ENCODE measurements at places on chromosomes 5 and 9.

DNA sequence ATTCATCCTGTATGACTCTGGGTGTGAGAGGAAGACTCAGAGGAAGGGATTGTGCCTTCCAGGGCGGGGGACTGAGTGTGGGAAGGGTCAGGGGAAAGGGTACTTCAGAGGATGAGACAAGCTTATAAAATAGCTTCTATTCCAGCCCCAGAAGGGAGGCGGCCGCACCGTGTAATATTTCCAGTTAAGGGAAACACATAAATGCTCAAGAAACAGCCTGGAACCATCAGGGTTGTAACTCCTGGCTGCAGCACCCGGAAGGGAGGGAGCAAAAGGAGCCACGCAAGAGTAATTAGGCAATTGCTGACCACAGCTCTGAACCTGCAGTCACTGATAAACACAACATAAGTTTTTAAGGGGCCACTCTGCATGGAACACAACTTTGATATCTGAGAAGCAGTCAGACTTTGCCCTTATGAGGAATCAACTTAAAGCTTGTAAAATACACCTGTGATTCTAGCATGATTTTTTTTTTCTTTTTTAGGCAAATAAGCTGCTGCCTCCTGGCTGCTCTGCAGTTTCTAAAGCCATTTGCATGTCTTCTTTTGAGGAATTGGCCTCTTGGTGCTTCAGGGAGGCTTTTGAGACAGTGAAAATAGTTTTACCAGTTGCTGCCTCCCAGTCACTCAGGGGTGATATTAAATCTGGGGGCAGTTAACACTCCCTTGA, 382.7 kb downstream of the ENC1 start:
- no peaks in the 10 kb centered on the region for H3K36me3 ChIP-seq
- no peaks in the 10 kb centered on the region for H3K4me1 ChIP-seq
- H3K27me3 ChIP-seq, result peaks cover 19% of the 10 kb centered on the region

- H3K4me1 ChIP-seq, result no peaks in the 10 kb centered on the region
- H3K36me3 ChIP-seq, result peaks cover 76% of the 10 kb centered on the region
- H3K27ac ChIP-seq, result no peak overlapping the region
- DNase-seq, result no peak
Observed at GRCh38 chr9:32487981-32488380, 38.0 kb downstream of the RIGI start.

DNA sequence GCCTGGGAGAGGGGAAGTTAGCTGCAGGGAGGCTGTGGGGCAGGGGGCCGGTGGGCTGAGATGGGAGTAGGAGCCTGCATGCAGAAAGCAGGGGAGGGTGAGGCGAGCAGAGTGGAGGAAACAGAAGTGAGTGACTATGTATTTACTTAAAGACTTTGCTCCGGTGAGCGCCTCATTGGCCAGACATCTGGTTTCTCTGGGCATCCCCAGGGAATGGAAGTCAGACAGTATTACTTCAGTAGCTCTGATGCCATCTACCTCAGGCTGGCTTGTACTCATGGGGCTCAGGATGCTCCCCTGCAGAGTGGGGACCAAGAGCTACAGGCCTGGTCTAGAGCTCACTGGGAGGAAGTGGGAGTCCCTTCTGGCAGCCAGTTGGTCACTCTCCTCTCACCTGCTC, 78.2 kb upstream of the ARAP3 start:
- H3K27ac ChIP-seq, result no peak overlapping the region
- DNase-seq, result no peak
- peaks cover 50% of the 10 kb centered on the region for H3K27me3 ChIP-seq
- no peak overlapping the region for H3K4me3 ChIP-seq

DNA sequence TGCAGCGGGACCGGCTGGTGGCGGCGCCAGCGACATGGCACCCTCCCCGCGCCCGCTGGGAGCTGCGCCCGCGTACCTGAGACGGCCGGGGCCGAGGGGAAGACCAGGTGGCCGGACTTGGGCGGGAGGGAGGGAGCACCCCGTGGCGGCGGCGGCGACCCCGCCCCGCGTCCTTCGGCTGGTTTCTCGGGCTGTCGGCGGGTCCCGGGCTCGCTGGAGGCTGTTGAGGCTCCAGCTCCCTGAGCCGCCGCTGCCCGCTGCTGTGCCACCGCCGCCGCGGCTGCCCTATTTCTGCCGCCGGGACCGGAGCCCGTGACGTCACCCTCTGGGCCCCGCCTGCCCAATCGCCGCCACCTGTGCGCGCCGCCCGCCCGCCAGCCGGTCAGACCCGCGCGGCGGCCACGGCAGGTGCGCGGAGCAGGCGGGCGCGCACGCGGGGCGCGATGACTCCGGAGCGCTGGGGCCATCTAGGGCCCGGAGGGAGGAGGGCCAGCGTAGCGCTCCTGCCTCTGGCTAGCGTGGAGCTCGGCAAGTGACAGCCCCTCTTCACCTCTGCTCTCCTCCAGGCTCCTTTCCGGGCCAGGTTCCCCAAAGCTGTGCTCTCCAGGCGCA, at the start of gene FSTL4:
TSS of gene FSTL4 (minus strand) at position 293 of the 612 bp plus-strand sequence.
- peaks cover 58% of the 10 kb centered on the region for H3K27me3 ChIP-seq
- DNase-seq, result peak; percentile 23

DNA sequence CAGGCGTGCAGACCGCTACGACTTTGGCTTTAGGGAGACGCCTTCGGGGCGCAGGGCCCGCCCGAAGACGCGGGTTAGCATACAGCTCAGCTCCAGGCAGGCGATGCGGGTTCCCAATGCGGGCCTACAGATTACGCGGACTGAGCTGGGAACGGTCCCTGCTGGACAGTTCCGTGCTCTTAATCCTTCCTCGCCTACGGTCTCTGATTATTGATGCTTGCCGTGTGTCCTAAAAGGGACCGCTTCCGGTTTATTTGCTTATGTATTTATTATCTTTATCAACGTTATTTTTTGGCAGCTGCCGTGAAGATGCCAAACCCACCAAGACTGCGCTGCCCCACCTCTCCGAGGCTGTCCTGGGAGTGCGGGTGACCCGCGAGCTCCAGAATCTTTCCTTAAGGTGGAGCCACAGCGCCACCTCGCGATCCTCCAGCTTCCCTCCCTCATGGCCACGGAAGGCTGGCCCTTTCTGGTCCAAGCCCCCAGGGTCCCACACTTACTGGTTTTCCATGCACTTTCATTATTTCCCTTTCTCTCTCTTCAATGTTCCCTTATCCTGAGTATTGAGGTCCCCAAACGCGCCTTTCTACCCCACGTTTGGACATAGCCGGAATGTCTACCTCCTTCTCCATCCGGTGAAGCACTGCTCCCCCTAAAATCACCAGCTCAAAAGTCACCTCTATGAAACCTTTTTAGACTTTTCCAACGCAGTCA, 7.0 kb upstream of the EBF1 start:
- H3K27me3 ChIP-seq, result peaks cover 74% of the 10 kb centered on the region
- H3K36me3 ChIP-seq, result no peaks in the 10 kb centered on the region
- peak overlapping the region; percentile 53 for H3K4me3 ChIP-seq
- no peak overlapping the region for H3K27ac ChIP-seq
- H3K4me1 ChIP-seq, result peaks cover 19% of the 10 kb centered on the region
- DNase-seq, result peak; percentile 72

DNA sequence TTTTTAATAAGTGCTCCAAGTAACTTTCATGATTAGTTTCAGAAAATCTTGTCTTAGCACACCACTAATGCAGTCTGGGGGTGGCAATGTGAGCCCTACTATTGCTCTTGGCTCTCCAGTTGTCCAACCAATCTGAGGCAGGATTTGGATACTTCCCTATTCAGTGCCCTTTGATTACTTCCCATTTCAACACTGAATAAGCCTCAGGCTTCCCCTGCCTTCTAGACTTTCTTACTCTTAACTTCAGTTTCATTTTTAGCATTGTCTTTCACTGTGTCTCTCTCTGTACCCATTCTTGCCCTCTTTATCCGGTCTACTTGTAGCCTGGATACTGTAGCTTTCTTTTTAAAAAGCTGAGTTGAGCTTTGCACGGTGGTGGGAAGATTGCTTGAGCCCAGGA, 186.1 kb downstream of the C9orf152 start:
- peaks cover 19% of the 10 kb centered on the region for H3K4me1 ChIP-seq
- no peak for DNase-seq
- peaks cover 2% of the 10 kb centered on the region for H3K27me3 ChIP-seq

DNA sequence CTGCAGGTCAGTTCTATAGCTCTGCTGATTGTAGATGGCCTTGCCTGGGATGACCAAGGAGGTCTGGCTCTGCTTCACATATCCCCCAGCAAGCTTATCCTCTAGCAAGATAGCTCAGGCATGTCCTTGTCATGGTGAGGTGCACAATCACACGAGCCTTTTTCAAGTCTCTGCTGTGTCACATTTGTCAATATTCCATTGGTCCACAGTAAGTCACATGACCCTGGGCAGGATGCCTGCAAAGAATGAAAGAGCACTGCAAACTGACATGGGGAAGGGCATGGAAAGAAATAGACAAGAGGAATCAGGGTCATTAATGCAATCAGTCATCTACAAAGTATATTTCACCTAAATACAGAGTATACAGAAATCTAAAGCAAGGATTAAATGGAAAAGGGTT, 142.0 kb downstream of the RORB start:
- no peak overlapping the region for H3K27ac ChIP-seq
- H3K4me3 ChIP-seq, result no peak overlapping the region
- no peaks in the 10 kb centered on the region for H3K36me3 ChIP-seq

DNA sequence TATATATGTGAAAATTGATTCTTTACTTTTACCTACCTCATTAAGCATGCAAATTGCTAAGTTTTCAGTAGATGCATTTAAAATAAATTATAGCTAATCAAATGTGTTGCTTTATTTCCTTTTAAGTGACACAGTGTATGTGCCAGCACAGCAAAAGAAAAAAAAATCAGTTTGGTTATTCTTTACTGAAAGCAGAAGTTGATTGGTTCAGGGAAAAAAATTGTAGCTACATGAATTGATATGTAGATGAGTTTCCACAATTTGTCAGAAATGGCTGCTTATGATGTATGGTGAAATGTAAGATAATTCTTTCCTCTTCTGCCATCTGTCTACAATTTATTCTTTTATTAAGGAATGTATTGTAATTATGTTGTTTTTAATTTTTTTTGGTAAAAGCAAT, 57.8 kb downstream of the PARP8 start:
- H3K4me3 ChIP-seq, result no peak overlapping the region
- H3K36me3 ChIP-seq, result peaks cover 23% of the 10 kb centered on the region
- H3K27ac ChIP-seq, result no peak overlapping the region
- H3K4me1 ChIP-seq, result peaks cover 35% of the 10 kb centered on the region

DNA sequence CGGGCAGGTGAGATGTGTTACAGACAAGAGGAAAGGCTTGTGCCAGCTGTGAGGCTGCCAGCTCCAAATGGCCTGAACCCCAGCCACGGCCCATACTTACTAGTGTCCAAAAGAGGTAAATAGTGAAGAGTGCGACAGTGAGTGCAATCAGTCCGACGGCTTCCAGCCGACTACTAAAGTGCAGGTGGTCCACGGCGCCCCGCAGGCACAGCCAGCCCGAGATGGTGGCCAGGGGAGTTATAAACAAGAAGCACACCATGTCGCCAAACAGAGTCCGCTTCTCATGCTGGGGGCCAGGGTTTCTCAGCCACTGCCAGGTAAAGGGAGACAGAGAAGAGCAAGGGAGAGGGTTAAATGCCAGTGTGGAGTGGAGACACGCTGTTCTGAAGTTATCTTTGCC, 101.1 kb downstream of the LMNB1 start:
- H3K4me1 ChIP-seq, result no peaks in the 10 kb centered on the region
- H3K36me3 ChIP-seq, result no peaks in the 10 kb centered on the region
- H3K4me3 ChIP-seq, result no peak overlapping the region
